ENCODE measurements at places on chromosomes 16 and 17. TPM values are rescaled to one million over a fixed set of nuclear protein-coding genes. Genes with fewer than 3 reads are reported as not detected.

DNA sequence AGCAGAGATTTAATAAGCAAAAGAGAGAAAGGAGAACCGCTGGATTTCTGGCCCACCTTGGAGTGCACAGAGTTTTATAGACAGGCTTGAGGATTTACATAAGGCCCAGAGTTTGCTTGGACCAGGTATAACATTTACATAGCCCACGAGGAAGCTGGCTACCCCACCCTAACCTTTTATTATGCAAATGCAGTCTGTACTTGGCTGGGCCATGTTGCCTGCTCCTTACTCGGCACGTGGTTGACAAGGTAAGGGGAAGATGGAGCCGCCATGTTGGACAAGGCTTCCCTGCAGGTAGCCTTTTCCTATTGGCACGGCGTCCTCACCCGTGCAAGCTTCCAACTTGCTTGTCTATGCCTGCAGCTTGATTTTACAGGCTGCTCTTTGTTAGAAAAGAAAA is 35.2 kb upstream of the HS3ST3A1 start:
- DNase-seq = no peak

GRAP gene
- total RNA-seq = 2.1 TPM

GRCh38 chr17:3879186-3879585 is 13.7 kb downstream of the CAMKK1 start:
- no peak for DNase-seq

OR2C1 gene
- total RNA-seq = 0.16 TPM

DNA sequence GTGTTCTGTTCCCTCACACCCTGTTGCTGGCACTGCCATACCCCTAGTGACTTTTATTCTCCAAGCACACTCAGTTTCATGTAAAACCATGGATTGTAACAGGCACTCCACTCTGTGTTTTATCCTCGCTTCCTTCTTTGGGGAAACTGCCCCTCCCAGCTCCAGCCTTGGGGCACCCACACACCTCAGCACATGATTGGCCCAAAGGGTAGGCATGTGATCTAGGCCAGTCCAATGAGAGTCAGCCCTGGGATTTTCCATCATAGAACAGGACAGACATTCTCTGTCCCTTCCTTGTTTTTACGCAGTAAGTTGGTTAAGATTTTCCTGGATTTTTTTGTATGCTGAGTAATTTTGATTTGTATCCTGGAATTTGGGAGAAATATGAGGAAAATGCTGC is 115.4 kb downstream of the C16orf95 start:
- no peak for DNase-seq

GRCh38 chr17:48175692-48176470 is 68.3 kb downstream of the SNX11 start:
- no peak for DNase-seq

DNA sequence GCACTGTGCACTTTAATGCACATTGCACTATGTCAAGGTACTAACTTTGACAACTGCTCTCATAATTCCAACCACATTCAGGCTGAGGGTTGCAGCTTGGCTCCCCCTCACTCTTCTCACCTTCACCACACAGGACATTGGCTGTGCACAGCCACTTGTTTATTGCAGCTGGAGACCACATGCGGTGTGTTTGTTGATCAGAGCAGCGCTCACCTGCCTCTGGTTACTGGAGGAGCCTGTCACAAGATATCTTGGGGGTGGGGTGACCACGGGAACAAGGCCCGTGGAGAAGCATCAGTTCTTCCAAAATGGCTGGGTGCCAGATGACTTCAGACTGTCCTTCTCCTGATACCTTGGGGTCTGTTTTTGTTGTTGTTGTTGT is 10.6 kb upstream of the CCL5 start:
- no peak for DNase-seq

DNA sequence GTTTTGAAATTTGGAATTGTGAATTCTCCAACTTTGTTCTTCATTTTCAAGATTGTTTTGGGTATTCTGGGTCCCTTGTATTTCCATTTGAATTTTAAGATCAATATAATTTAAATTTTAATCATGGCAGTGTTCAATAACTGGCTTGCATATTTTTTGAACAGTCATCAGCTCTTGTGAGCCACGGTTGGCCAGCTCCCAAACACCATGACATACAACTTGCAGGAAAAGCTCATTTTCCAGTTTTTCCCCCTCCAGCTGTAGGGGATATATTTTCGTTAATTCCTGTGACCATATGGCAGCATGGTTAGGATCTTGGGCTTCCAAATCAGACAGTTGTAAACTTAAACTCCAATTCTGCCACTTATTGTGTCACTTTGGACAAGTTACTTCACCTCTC is 690.1 kb downstream of the WWOX start:
- DNase-seq = no peak

GRCh38 chr17:74816905-74817620 is 40.9 kb upstream of the NAT9 start:
- no peak for DNase-seq

DNA sequence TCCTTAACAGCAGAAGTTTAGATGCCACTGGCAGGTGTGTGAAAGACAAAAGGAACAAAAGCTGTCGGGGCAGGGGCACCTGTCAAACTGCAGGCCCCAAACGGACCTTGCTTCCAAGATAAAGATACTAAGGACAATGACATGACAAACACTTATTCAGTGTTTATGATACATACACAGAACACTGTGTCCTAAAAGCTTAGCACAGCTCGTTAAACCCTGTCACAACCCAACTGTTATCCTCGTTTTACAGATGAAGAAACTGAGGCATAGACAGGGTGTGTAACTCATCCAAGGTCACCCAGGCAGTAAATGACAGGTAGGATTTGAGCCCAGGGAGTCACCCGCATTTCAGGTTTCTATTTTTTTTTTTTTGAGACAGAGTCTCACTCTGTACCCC is 9.6 kb downstream of the SDK2 start:
- DNase-seq = no peak

All from neural crest cell (in vitro differentiated cells).